RPMI7951 (cell line): ENCODE measurements at places on chromosomes 6 and 20. TPM values are rescaled to one million over a fixed set of nuclear protein-coding genes. Genes with fewer than 3 reads are reported as not detected.

DNA sequence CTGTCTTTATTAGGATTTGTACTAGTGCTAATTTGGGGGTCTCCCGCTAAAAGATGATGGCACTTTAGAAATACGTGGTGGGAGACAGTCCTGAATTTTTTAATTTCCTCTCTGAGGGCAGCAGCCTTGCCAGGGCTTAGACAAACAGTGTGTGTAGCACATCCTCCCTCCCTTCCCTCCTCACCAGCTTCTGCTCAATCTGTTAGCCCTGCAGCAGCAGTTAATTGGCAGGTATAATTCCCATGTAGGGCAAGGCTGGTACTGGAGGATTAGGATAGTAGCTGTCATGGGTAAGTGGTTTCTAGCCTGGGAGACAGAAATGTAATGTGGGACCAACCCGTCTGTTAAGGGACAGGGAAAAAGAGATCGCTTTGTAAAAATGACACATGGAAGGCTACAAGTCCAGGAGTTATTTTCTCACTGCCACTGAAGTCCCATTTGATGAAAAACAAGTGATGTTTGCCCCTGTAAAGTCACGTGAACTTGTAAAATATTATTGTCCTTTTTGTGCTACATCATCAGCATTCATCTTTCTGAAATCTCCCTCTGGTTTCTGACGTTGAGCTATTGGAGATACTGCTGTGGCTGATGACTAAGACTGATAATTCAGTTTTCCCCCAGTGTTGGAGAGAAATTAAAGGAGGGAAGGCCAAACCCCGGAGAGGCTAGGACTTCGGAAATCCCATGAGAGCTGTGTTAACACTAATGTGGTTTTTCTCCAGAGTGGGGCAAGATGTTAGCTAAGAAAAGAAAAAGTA, 40.6 kb downstream of the CTNNBL1 start:
- DNase-seq = peak; percentile 53

IL20RA gene
- not detected in 2 replicates for total RNA-seq

DNA sequence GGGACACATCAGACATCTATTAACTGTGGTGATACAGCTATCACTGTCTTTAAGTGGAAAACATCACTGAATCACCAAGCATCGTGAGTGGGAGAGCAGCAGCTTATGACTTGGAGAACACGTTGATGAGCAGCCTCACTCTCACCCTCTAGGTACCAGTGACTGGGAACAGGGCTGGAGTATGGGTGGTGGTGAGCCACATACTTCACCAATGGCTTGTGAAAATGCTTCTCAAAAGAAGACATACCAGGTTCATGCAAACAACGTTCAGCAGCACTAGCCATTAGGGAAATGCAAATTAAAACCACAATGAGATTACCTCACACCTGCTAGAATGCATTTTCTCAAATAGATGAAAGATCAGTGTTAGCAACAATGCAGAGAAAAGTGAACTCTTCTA, 25.3 kb downstream of the SNX5 start:
- DNase-seq = no peak

GRCh38 chr20:46108435-46108841, 9.7 kb upstream of the CD40 start:
- no peak for DNase-seq

GRCh38 chr6:105799056-105799455, 287.1 kb upstream of the PRDM1 start:
- no peak for DNase-seq

DNA sequence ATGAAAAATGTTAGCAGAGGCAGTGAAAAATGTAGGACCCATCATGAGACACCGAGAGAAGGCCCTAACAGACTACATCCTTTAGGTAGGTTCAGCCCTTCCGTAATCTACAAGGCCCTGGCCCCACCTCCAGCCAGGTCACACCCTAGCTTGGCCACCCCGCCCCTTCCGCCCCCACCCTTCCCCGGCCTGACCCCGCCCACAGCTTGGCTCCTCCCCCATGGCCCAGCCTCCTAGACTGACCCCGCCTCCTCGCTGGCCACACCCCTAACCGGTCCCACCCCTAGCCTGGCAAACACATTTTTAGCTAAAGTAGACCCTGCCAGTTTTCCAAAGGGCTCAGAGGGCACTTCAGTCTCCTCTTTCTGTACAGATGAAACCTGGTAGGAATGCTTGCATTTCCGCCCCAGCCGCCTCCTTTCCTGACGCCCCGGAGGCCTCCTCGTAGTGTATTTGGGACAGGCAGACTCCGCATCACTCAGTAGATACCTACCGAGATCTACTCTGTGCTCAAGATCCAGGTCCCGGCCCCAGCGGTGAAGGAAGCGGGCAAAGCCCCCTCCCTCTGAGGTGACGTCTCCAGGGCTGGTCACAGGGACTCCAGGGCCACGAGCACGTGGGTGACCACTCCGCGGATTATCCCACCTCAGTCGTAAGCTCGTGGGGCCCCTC, 443.5 kb downstream of the PREX1 start:
- no peak for DNase-seq

DNA sequence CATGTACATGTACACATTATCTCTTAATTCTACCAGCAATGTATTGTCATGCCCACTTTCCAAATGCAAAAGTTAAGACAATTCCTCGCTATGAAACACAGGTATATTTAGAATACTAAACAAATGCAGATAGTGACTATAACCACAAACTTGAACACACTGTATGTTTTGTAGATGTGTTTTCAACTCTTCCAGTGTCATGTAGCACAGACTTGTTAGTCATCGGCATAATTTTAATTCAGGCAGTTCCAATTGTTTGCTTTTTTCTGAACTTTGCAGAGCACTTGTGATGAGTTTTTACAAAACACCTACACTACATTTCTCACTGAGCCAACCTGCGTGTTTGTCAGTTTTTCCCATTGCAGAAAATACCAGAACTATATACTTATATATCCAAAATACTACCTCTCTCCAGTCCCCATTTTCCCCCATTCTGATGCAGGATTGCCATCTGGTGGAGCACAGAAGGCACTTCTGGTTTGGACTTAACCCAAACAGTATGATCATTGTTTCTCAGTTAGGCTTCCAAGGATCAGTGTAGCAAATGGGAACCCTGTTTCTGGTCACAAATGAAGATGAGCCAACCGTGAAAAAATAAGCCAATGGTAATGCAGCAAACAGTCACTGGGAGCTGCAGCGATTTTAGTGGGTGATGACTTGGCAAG, 143.4 kb downstream of the ADGRB3 start:
- DNase-seq = no peak

GRCh38 chr20:59232618-59233017, 67.8 kb upstream of the EDN3 start:
- DNase-seq = peak; percentile 35

SIGLEC1 gene
- total RNA-seq = not detected in 2 replicates

DNA sequence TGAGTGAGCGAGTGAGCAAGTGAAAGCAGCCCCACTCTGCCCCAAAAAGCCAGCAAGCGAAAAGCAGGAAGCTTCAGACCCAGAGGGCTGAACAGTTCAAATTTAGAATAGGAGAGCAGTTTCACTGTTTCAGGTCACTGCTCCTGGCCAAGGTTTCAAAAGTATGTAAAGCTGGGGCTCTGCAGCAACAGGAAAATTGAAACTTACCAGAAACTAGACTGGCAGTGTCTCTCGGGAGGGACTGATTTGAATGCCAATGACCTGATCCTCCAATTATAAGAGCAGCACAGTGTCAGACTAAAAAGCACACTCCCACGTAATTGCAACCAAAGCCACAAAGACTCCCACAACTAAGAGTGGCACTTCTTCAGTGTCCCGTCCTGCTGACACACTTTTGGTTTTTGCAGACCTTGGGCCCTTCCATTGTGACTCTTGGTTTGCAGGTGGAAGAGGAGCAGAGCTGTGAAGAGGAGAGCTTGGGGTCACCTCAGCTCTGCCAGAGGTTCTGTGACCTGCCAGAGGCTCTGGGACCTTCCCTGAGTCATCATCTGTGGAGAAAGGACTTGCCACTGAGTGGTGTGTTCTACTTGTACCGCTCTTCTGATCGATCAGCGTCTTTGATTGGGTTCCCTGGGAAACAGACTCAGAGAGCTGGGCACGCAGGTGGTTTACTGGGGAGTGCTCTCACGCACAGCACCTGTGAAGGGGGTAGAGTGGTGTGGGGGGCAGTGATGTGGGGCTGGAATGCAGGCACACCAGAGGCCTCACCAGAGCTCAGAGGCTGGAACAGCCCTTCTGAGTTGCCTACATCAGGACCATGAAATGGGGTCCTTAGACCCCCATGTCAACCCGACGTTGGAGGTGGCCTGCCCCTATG, 52.7 kb upstream of the PTGIS start:
- DNase-seq = no peak

KCNK5 gene
- 0.10 and 0.12 TPM in 2 replicates for total RNA-seq

DNA sequence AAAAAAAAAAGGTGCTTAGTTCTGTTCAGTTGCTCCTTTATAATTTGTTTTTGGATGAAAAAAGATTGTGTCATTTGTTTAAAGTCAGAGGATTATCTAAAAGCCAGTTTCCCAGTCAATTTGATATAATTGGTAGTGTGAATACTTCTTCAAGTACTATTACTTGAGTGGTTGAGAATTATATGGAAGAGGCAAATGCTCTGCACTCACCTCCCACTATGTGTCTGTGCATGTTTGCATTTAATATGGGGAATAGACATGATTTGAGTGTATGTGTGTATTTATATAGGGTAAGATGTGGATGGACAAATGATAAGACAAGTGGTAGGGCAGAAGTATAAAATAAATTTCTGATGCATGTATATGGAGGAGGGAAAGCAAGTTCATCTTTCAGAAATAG, 15.8 kb downstream of the GJA1 start:
- no peak for DNase-seq

- no peak for DNase-seq
These were observed 615.0 kb downstream of the HDGFL1 start for GRCh38 chr6:23184351-23184750.

DNA sequence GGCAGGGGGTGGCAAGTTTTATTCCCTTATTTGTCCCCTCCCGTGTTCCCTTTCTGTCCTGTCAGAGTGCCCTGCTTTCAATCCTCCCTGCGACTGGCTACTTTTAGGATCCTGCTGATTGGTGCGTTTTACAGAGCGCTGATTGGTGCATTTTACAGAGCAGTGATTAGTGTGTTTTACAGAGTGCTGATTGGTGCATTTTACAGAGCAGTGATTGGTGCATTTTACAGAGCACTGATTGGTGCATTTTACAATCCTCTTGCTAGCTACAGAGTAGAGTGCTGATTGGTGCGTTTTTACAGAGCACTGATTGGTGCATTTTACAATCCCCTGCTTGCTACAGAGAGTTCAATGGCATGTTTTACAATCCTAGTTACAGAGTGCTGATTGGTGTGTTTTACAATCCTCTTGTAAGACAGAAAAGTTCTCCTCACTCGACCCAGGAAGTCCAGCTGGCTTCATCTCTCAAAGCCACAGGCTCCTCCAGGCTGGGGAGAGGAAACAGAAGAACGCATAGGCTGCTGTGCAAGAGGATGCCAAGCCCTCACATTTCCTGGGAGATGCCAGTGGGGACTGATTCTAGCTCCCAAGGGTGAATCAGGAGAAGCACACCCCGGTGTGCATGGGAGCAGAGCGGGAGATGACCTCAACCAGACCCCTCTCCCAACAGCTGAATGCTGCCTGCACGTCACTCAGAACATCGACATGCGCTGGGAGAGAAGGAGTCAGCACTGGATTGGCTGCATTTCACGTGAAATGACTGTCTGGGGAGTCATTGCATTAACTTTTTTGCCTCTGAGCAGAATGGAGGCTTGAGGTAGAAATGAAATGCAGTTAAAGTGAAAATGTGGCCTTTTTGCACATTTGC, 48.3 kb upstream of the SLC22A23 start:
- DNase-seq = no peak

PMEPA1 gene
- 27.3 and 28.8 TPM in 2 replicates for total RNA-seq

DNA sequence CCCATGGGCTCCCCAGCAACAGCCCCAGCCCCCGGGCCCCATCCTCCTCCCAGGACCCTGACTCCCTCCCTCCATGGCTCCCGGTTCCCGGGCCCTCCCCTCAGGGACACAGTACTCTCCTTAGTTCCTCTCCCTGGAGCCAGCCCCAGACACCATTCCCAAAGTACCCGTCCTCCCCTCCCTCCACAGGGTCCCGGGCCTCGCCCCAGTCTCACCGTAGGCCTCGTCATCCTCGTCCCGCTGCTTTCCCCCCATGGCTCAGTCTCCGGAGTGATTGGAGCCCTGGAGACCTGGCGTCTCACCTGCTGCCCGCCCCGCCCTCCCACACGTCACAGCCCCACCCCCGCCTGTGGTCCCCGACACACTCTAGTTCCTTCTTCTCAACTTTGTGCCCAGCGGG, at the start of gene SLC44A4:
Gene SLC44A4 (minus strand): TSS at position 272 of the 400 bp plus-strand sequence. CDS start 17 bp downstream, at position 255.
- no peak for DNase-seq

- no peak for DNase-seq
These were observed 106.5 kb upstream of the GMDS start for GRCh38 chr6:2351807-2352431.

C20orf204 gene
- total RNA-seq = 0.36 and 1.7 TPM in 2 replicates

NQO2 gene
- total RNA-seq = 42.3 and 52.9 TPM in 2 replicates

GRCh38 chr6:44452725-44453124, 65.2 kb downstream of the CDC5L start:
- peak; percentile 71 for DNase-seq

GRCh38 chr20:23568320-23568970, at the start of gene CST9L:
Gene CST9L, minus strand, starts transcription at chr20:23568484. Its CDS starts 34 bp downstream, at chr20:23568450.
- no peak for DNase-seq

SLC12A5 gene
- 0.96 TPM in 1 of 2 replicates, not detected in the other for total RNA-seq
